ENCODE measurements at places on chromosomes 7 and 10. TPM values are rescaled to one million over a fixed set of nuclear protein-coding genes. Genes with fewer than 3 reads are reported as not detected.

KNDC1 gene
- 2.7 TPM for total RNA-seq

HOXA2 gene
- total RNA-seq, result 0.71 TPM

ANKRD1 gene
- 25.6 TPM for total RNA-seq

PIP gene
- total RNA-seq, result not detected

OLAH gene
- total RNA-seq, result 0.13 TPM

DNA sequence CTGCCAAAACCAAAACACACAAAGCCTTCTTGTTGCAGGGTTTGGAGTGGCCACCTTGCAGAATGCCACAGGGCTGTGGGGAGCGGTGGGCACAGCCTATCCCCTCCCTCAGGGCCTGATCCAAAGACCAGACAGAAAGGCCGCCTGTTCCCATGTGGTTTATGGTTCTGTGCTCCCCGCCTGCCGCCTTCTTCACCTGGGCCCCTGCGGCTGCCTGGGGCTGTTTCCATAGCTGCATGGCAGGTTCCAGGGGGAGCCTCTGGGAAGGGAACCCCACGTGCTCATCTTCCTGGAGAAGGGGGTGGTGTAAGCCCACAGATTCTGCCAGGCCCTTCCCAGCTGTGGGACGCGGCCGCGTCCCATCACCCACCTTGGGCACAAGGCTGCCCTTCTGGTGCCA, 70.7 kb upstream of the EZH2 start:
- DNase-seq, result no peak

DNA sequence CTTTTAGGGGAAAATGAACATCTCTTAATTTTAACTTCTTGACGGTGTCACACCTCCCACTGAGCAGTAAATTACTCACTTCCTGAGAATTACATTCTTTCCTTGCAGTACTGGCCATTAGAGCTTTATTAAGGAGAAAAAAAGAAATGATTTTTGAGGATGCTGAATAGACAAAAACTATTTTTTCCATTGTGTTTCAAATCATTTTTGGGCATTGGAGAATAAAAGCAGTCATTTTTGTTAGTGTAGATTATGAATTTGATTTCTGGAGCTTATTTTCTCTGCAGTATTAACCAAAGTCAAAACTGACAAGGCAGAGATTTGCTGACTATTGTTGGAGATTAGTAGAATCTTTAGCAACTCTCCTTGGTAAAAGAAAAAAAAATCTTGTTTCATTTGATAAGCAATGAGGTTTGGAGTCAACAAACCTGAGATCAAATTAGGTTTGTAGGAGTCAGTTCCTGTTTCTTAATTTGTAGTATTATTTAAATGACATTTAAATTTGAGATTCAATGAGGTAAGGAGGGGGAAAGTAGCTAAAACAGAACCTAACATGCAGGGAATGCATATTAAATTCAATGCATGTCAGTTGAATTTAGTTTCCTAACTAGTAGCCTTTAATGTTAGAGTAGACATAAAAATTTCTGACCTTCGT, 70.6 kb downstream of the AP3M1 start:
- no peak for DNase-seq

DNA sequence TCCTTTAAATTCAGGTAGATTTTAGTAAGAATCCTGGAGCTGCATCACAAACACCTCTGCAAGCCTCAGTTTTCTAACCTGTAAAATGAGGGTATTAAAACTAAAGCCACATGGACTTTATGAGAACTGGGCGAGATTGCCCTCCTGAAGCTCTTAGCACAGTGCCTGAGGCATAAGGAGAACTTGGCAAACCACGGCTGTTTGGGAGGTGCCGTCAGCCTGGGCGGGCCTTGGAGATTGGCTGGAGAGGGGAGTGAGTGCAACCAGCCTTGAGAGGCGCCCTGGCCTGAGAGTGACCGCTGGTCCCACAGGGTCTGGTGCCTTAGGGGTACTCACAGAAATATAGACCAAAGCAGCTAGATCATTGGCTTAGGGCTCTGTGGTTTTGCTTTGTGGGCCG, 5.4 kb upstream of the TNS3 start:
- DNase-seq, result no peak
